H7 (cell line): ENCODE measurements at places on chromosomes 2 and 18.

GRCh38 chr2:71469403-71470398 is 16.3 kb downstream of the DYSF start:
- no peak for DNase-seq

DNA sequence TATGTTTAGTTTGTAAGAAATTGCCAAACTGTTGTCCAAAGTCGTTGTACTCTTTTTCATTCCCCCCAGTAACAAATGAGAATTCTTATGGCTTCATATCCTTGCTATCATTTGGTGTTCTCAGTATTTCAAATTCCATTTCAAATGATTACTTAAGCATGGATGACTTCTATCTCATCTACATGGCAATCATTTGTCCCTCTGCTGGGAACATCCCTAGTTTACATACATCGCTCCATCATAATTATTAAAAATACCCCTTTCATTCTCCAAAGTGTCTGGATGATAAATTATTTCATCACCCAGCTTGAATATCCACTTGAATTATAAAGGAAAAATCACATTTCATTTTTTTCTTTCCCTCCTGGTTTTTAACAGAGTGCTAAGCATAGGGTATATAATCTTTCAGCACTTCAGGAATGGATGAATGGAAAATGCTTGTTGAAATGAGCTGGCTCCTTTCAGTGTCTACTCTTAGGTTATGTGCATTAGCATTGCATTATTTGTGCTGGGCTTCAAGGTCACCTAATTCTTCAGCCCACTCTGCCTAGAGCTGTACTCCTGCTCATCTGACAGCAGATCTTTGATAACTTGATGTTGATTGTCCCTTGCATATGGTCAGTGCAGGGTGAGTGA is 33.1 kb downstream of the XIRP2 start:
- DNase-seq = no peak

DNA sequence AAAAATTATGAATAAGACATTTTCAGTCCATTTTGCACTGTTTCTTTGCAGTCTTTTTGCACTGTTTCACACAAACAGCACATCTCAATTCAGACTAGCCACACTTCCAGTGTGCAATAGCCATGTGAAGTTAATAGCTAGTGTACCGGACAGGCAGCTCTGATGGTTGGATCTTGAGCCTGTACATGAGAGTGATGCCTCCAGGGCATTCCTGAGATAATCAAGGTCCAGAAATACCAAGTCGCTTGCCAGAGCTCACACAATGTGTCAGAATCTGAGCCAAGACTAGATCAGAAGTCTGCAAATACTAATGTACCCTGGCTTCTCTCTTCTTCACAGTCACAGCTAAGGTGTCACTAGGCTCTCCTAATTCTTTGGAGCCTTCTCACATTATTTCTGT is 180.2 kb downstream of the OSR1 start:
- DNase-seq = no peak

DNA sequence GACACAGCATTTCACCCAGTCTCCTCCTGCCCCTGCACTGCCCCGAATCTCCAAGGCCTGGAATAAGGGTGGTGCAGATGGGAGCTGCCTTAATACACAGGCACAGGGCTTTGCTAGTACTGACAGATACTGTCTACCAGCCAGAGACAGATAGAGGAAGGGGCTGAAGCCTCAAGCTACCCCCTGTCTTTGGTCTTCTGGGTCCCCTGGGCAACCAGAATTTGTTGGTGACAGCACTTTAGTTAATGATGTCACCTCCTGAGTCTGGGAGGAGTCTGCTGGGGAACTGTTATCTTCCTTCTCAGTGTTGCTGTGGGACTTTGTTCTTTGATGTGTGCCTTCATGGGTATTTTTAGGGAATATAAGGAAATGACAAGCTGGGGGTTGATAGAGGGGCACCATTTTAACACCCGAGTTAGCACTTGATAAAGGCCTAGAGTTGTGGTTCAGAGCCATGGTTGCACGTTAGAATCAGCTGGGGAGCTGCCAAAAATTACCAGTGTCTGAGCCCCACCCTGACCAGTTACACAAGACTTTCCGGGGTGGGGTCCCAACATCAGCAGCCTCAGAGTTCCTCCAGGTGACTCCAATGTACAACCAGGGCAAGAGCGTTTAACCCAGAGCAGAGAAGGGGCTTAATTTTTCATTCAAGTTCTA is 136.8 kb downstream of the SMAD7 start:
- DNase-seq = no peak

GRCh38 chr2:239276851-239277250 is 124.0 kb downstream of the HDAC4 start:
- DNase-seq = peak; percentile 65

DNA sequence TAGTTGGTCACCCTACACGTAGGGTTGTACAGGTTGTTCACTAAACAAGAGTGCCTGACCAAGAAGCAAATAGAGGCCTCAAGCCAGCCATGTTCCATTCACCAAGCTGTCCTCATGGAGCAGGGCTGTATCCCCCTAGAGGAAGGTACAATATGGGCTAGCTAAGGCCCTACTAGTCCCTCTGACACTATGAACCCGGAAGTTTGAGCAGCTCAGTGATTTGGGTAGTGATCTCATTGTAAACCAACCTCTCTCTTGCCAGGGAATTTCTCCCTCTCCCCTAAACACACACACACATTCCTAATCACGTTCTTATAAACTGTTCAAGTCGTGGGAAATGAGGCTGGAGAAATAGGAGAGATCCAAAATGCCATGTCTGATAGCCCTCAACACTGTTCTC is 6.7 kb upstream of the CYS1 start:
- DNase-seq = no peak

- DNase-seq = no peak
Measured at GRCh38 chr2:169139993-169140767, 70.8 kb downstream of the DHRS9 start.

GRCh38 chr18:44859263-44859662 is 178.6 kb downstream of the SETBP1 start:
- no peak for DNase-seq

GRCh38 chr18:5628512-5629255 is 84.9 kb upstream of the EPB41L3 start:
- DNase-seq = peak; percentile 76

GRCh38 chr18:31199190-31199769 is 36.6 kb upstream of the DSC1 start:
- DNase-seq = no peak

GRCh38 chr18:74901362-74902146 is 303.9 kb downstream of the ZNF407 start:
- no peak for DNase-seq

GRCh38 chr18:58303363-58303762 is 259.3 kb downstream of the NEDD4L start:
- DNase-seq = no peak

DNA sequence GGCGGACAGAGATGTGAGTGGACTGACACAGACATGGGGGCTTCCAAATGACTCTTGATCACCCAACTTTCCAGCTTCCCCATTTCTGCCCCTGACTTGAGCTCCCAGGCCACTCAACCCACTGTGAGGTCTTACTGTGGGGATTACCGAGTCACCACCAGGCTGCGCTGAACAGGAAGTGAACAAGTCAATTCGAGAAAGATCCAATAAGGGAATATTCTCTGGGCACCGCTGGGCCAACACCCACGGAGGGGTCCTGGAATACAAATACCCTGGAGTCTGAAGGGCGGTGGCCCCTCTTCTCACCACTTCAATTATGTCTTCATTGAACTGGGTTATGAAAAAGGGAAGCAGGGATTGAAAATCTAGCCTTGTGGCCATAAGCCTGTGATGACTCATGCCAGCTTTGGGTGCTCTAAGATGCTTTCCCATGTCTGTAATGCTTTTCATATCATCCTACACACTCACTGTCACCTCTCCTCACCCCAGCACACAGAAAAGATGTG is 37.7 kb downstream of the BCL11A start:
- DNase-seq = no peak

GRCh38 chr2:17791121-17791816 is 25.0 kb upstream of the MSGN1 start:
- no peak for DNase-seq

DNA sequence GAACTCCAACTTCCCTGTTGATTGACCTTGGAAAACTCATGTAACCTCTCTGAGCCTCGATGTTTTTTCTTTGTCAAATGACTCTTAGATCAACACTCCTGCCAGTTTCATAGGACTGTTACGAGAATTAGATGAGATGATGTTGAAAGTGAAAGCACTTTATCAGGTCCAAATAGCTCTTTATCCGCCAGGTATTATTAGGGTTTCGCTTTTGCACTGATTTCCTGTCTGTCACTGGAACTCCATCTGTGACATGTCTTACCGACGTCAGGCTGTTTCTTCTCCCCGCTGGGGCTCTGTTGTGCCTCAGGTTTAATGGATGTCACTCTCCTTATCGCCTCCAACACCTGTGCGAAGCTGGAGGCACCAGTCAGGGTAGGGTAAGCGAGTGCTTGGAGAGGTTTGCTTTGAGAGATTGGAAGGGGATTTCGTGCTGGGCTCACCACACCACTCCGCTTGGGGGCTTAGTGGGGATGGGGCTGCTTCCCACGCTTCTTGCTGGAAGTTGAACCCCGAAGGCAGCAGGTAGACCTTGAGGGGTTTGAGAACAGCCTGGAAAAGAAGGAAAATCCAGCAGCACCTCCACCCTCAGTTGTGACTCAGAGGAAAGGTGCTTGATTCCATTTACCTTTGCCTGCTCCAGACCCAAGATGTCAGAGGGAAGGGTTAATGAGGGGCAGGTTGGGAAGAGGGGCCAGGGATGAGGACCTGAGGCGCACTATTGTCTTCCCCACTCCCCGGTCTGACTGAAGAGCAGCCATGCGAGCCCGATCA is 4.3 kb downstream of the GAD1 start:
- DNase-seq = peak; percentile 65

DNA sequence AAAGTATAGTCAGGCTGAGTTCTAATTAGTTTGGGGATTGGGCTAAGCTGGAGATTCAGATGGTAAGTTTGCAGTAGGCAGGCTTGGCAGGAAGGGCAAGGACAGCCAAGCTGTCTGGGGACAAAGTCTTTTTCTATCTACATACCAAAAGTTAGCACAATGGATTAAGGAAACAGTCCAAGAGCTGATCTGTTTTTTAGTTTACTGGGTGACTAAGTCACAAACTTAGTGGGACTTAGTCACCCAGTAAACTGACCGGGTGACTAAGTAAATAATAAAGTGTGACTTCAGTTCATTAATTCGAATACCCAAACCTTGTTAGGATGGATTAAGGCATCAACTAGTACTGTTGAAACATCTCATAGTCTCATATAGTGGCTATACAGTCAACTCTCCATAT is 1386.0 kb upstream of the CELF4 start:
- DNase-seq = no peak

GRCh38 chr18:48367557-48367956 is 41.6 kb downstream of the ZBTB7C start:
- no peak for DNase-seq

GRCh38 chr18:59605633-59606192 is 91.5 kb downstream of the CCBE1 start:
- DNase-seq = no peak

DNA sequence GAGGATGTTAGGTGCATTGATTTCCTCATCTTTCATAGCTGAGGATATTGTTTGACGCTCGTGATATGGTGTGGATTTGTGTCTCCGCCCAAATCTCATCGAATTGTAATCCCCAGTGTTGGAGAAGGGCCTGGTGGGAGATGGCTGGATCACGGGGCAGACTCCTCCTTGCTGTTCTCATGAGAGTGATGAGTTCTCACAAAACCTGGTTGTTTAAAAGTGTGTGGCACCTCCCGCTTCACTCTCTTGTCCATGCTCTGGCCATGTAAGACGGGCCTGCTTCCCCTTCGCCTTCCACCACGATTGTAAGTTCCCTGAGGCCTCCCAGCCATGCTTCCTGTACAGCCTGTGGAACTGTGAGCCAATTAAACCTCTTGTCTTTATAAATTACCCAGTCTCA is 28.4 kb upstream of the GPC1 start:
- no peak for DNase-seq

- DNase-seq = no peak
Measured at GRCh38 chr2:165697748-165698443, 96.2 kb downstream of the GALNT3 start.

DNA sequence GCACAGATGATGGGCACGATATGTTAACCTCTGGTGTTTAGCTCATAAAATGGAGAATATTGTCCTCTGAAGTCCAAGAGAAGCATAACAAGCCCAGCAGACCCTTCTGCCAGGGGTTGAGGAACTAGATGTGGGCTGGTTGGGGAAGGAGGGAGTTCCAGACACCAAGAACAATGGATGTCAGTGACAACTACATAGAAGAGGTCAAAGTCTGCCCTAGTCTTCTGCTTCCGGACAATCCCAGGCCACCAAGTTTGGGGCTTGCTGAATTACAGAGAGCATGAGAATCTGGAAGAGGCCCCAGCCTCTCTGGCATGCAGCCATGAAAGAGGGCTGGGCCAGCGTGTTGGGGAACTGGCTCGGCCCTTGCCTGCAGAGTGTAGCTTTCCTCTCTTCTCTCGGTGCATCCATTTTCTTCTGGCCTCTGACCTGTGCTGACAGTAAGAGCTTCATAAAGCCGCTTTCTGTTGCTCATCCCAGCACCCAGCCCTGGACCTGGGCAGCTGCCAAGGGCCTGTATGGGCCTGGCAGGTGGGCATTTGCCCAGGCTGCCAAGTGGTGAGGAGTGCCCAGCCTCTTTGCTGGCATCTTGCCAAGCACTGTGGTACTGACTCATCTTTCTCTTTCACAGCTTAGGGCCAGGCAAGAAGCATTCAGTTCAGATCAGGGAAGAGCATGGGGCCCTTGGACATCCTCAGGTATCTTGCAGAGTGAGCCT is 14.6 kb upstream of the LAPTM4A start:
- DNase-seq = no peak

DNA sequence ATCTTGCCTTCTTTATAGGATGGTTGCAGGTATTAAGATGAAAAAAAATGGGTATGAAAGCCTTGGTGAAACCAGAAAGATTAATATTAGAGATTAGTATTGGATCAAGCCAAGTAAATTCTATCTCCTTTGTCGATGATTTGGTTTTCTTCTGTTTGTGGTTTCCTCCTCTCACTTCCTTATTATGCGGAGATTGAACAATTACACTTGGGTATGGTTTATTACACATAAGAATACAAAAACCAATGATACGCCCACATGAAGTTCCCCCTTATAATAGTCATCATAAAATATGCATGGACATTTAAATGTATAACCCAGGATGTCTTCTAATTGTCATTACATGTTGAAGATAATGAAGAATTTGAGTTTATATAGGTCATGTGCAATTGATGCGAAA is 4.9 kb downstream of the LTBP1 start:
- no peak for DNase-seq

DNA sequence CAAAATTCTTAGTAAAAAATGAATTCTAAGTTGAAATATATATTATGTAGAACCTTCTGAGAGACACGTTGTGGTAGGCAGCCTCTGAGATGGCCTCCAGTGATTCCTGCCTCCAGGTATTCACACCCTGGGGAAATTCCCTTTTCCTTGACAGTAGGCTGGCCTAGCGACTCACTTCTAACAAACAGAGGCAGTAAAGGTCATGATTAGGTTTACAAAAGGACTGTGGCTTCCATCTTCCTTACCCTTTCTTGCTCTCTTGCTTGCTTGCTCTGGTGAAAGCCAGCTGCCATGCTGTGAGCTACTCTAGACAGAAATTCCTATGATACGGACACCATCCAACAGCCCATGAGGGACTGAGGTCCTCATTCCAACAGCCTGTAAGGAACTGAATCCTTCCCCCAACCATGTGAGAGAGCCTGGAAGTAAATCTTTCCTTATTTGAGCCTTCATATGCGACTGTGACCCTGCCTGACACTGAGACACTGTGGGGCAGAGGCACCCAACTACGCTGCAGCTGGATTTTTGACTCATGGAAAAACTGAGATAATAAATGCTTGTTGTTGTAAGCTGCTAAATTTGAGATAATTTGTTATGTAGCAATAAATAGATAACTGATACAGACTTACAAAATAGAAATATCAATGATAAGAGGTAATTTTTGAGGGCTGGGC is 32.7 kb upstream of the SERTAD2 start:
- DNase-seq = no peak

GRCh38 chr2:37869771-37870170 is 55.3 kb upstream of the RMDN2 start:
- no peak for DNase-seq
